ENCODE measurements at places on chromosomes 12 and 14.

- DNase-seq: no peak
Measured at GRCh38 chr12:116465856-116466255, 93.3 kb upstream of the MAP1LC3B2 start.

GRCh38 chr12:27515671-27516070, 8.3 kb upstream of the PPFIBP1 start:
- peak; percentile 74 for DNase-seq

- DNase-seq: no peak
Measured at GRCh38 chr12:42039176-42039575, 105.5 kb downstream of the GXYLT1 start.

GRCh38 chr12:52082988-52083637, 3.6 kb downstream of the SMIM41 start:
- no peak for DNase-seq
